ENCODE measurements at places on chromosomes 12 and 14.

- peaks cover 13% of the 10 kb centered on the region for H3K27me3 ChIP-seq
- no peak overlapping the region for H3K4me3 ChIP-seq
- H3K36me3 ChIP-seq = no peaks in the 10 kb centered on the region
Observed at GRCh38 chr12:53770281-53770680, 18.5 kb upstream of the CISTR start.

DNA sequence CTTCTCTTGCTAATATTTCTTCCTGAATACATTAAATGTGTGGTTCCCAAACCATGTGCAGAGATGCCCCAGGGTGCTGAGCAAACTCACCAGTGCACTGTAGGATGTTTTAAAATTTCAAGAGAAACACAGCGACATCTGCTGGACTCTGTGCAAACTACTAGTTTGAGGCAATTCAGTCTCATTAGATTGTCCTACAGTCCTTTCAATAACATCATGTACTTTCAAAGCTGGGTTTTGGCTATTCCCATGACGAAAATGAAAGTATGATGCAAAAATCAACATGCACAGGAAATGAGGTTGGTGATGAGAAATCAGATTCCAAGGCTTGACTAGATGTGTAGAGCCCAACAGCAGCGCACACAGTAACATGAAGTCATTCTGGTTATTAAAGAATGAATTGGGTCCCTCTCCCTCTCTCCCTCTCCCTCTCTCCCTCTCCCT is 66.3 kb downstream of the CLIP1 start:
- H3K27ac ChIP-seq = no peak overlapping the region
- peaks cover 41% of the 10 kb centered on the region for H3K36me3 ChIP-seq
- H3K4me1 ChIP-seq = no peaks in the 10 kb centered on the region
- H3K4me3 ChIP-seq = no peak overlapping the region
- no peaks in the 10 kb centered on the region for H3K27me3 ChIP-seq
- DNase-seq = peak; percentile 40

- no peak overlapping the region for H3K27ac ChIP-seq
- no peak overlapping the region for H3K4me3 ChIP-seq
- no peaks in the 10 kb centered on the region for H3K27me3 ChIP-seq
- no peaks in the 10 kb centered on the region for H3K4me1 ChIP-seq
- H3K36me3 ChIP-seq = no peaks in the 10 kb centered on the region
- no peak for DNase-seq
Observed at GRCh38 chr12:20572451-20572850, 122.7 kb upstream of the SLCO1C1 start.

DNA sequence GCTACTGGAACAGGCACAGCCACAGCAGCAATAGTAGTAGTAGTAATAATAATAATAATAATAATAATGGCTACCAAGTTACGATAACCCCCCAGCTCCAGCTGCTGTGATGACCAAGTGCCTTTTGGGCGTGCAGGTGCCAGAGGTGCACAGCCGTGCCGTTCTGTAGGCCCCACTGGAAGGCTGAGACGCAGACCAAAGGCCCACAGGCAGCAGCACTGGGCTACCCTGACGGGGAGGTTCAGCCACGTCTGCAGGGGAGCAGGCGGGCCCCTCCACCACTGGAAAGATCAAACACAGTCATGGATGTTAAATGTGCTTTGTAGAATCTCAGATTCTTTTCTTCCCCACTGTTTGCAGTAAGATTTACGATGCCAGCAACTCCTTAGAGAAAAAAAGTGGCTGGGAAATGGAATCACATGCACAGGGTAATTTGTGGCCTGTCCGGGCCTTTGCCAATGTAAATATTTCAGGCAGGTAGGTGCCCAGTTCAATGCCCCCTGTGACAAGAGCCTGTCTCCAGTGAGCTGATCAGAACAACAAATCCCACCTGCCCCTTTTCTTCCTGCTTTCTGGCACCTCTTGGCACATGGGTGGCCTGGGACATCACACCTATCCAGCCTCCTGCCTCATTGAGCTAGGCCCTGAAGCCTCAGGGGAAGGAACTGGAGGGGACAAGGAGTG is 32.6 kb downstream of the CCDC85C start:
- H3K27me3 ChIP-seq = no peaks in the 10 kb centered on the region
- no peak overlapping the region for H3K27ac ChIP-seq
- no peak for DNase-seq
- H3K36me3 ChIP-seq = no peaks in the 10 kb centered on the region
- no peak overlapping the region for H3K4me3 ChIP-seq
- no peaks in the 10 kb centered on the region for H3K4me1 ChIP-seq

DNA sequence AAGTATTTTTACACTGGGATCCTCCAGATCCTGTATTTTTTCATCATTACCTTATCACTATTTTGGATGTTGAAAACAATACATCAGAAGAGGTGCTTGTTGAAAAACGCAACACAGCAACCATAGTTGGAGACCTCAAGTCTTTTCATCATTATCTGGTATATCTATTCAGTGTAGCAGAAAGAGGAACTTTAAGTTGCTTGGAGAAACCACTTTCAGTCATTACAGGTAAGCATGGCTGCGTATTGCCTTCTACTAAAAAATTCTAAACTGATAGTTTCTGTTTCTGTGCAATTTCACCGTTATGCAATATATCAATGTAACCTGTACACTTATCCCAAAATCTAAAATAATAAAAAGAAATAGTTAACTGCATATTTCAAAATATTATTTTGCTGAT is 32.2 kb upstream of the PTPRQ start:
- H3K4me1 ChIP-seq = no peaks in the 10 kb centered on the region
- H3K27me3 ChIP-seq = no peaks in the 10 kb centered on the region
- H3K27ac ChIP-seq = no peak overlapping the region
- no peak for DNase-seq
- no peaks in the 10 kb centered on the region for H3K36me3 ChIP-seq

- H3K27ac ChIP-seq = no peak overlapping the region
- H3K27me3 ChIP-seq = no peaks in the 10 kb centered on the region
- no peak overlapping the region for H3K4me3 ChIP-seq
Observed at GRCh38 chr14:36442824-36443241, 77.2 kb downstream of the NKX2-1 start.

DNA sequence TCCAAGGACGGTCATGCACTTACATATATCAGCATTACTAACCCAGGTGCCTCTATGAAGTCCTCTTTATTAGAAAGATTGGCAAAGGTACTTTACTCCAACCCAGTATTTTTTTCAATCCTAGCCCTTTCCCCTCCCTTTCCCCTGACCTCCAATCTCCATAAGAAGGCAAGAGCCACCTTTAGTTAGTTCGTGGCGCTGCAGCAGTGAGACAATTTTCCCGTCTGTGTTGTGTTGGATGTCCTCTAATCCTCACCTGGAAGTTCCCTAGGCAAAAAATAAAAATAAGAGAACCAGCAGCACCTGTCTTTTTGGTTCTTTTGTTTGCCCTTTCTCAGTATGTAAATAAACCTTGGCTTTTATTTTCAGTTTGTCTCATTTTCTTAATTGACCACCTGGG is 439.6 kb upstream of the LRFN5 start:
- H3K4me3 ChIP-seq = no peak overlapping the region
- H3K27me3 ChIP-seq = no peaks in the 10 kb centered on the region
- DNase-seq = no peak
- no peaks in the 10 kb centered on the region for H3K36me3 ChIP-seq
- H3K27ac ChIP-seq = no peak overlapping the region

DNA sequence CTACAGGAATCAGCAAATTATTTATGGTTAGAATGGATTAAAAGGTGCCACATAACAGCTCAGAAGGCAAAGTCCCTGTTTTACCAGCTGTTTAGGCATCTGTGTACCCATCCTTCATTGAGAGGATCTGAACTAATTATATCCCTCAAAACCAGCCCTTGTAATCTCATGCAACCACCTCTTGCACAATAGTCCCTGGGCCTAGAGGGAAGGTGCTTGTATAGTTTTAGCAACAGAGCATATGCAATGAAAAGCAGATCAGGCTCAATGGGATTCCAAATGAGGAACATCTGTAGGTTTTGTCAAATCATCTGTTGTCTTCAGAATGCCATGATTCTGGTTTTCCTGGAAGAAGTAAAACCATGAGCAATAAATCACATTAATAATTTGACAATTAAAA is 26.0 kb upstream of the GLIPR1L2 start:
- H3K4me3 ChIP-seq = no peak overlapping the region
- no peaks in the 10 kb centered on the region for H3K27me3 ChIP-seq
- H3K36me3 ChIP-seq = no peaks in the 10 kb centered on the region
- H3K27ac ChIP-seq = no peak overlapping the region

DNA sequence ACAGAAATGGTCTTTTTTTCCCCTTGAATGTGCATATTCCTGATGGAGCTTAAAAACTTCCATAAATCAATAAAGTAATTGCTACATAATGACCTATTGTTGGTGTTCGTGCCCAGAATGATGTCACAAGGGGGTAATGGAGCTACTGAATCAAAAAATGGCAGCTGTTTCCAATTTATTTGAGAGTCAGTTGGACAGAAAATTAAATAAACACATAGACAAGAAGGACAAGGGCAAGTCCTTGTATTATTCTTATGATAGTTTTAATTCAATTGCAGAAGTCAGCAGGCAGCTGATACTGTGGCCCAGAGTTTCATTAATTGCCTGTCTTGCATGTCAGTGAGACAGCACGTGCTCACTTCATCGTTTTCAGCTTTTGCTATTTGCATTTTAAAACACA is 473.5 kb downstream of the ETNK1 start:
- H3K27ac ChIP-seq = no peak overlapping the region
- no peaks in the 10 kb centered on the region for H3K36me3 ChIP-seq

GRCh38 chr12:94561943-94562411 is 88.4 kb downstream of the TMCC3 start:
- no peaks in the 10 kb centered on the region for H3K27me3 ChIP-seq
- no peaks in the 10 kb centered on the region for H3K36me3 ChIP-seq
- no peak for DNase-seq
- no peak overlapping the region for H3K4me3 ChIP-seq

GRCh38 chr12:43805149-43805859 is 813 bp downstream of the TWF1 start:
- H3K4me1 ChIP-seq = peaks cover 34% of the 10 kb centered on the region
- H3K4me3 ChIP-seq = peak overlapping the region; percentile 85
- peak; percentile 28 for DNase-seq
- peak overlapping the region; percentile 86 for H3K27ac ChIP-seq

GRCh38 chr12:48824112-48824511 is 5.8 kb downstream of the CACNB3 start:
- H3K36me3 ChIP-seq = peaks cover 6% of the 10 kb centered on the region
- H3K4me1 ChIP-seq = peaks cover 9% of the 10 kb centered on the region
- DNase-seq = peak; percentile 6

All from CD4-positive, alpha-beta memory T cell (primary cell).